Bone marrow (tissue), 2 donors: ENCODE measurements at places on chromosomes 7 and 10.

- DNase-seq, result no peak
These were observed 10.8 kb downstream of the AFAP1L2 start for GRCh38 chr10:114393482-114393881.

- DNase-seq, result no peak
These were observed 833.8 kb downstream of the GRID1 start for GRCh38 chr10:85532773-85533172.

DNA sequence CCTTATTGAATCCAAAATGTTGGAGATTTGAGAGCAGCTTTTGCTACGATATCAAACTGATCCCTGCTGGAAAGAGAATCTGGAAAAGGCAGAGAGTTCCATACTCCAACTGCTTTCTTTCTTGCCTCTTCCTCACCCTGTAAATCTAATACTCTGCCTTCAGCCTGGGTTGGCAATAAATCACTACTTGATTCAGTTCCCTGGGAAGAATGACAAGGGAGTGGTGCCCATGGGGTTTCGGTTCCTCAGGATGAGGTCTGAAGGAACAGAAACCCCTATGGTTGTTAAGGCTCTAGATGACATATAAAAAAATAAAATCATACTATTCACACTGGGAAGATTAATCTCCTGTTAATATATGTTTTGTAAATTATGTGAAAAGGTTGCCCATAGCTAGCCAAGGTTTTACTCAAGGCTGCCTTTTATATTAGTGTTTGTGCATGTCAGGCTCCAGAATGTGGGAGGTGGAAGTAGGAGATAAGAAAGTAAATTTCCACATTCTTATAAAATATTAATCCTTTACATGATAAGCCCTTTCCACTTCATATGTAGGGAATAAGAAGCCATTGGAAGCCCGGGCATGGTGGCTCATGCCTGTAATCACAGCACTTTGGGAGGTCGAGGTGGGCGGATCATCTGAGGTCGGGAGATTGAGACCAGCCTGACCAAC lies 106.2 kb upstream of the CACNA2D1 start:
- DNase-seq, result no peak

DNA sequence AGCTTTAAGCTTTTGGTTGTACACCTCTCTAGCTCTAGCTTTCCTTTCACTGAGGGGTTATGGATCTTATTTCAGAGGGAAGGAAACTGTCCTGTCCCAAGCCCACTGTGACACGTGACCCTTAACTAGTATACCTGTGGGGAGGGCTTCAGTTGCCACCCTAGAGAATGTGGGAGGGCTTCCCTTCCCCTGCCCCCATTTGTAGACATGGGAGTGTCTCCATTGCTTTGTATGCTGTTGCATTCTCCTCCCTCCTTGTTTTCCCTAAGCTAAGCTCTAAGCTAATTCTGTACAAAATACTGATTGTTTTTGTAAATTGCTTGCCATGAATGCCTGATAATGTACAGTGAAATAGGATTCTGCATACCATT lies 11.2 kb downstream of the LUC7L2 start:
- no peak for DNase-seq

GRCh38 chr7:144391823-144392255 lies 11.7 kb downstream of the NOBOX start:
- no peak for DNase-seq

DNA sequence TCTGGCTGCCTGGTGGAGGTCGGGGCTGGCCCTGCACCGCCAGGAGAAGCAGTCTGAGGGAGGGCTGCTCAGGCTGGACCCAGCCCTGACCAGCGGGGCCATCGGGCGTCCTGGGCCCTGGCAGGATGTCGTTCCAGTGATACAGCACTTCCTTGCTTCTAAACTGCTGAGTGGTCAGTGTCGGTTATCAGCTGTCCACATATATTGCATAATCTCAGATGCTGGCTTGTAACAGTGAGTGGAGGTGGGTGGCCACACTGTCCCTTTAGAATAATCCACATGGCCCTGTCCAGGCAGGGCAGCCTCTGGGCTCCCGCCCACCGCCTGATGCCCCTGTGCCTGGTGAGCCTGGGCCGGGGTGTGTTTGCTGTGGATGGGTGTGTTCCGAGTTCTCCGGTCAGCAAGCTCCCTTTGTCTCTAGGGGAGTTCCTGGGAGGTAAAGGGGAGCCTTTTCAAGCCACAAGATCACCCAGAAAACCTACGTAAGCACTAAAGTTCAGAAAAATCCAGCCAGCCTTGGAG lies 86.1 kb downstream of the LHPP start:
- no peak for DNase-seq

DNA sequence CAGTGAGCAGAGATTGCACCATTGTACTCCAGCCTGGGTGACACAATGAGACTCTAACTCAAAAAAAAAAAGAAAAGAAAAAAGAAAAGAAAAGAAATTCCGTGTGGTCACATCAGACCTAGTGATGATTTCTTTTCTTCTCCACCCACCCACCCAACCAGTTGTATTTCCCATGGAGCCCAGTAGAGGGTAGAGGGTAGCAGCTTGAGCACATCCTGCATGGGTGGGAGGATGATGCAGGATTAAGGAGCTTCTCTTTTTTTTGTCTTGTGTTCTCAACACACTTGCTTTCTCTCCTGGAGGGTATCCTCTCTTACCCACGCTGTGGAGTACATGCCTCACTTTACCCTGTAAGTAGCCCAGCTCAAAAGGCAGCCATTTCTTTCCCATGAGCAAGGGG lies 118.6 kb upstream of the CARD11 start:
- no peak for DNase-seq

GRCh38 chr10:90306187-90306586 lies 551.7 kb downstream of the HTR7 start:
- no peak for DNase-seq

- DNase-seq, result no peak
These were observed 642 bp upstream of the COL13A1 start for GRCh38 chr10:69801094-69801433.

DNA sequence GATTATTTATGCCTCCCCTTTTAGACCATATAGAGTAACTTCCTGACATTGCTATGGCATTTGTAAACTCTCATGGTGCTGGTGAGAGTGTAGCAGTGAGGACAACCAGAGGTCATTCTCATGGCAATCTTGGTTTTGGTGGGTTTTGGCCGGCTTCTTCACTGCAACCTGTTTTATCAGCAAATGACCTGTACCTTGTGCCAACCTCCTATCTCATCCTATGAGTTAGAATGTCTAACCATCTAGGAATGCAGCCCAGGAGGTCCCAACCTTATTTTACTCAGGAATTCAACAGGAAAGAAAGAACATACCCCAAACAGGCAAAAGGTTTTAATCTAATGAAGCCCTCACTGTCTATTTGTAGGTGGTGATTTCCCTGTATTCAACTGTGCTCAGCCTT lies 205.4 kb upstream of the YAE1 start:
- no peak for DNase-seq

- no peak for DNase-seq
These were observed 80.0 kb upstream of the FEZF1 start for GRCh38 chr7:122384528-122384927.

GRCh38 chr10:110837418-110838171 lies 34.1 kb upstream of the PDCD4 start:
- no peak for DNase-seq

- peak; percentile 29 for DNase-seq
These were observed 25.0 kb downstream of the RGS10 start for GRCh38 chr10:119517235-119518141.

DNA sequence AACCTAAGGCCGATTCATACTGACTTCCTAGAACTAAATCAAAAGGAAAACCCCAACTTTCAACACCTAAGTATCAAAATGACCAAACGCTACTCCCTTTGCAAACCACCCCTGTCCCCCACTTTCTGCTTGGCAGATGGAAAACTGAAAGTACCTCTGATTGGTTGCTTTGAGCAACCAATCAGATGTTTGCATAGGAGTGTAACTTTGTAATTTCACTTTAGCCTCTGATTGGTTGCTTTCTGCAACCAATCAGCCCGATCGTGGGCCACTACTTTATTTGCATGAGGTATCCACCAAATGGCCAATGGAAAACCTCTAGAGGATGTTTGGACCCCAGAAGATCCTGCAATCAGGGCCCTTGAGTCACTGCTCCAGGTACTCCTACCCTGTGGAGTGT lies 12.3 kb upstream of the SNX10 start:
- DNase-seq, result no peak

- DNase-seq, result no peak
These were observed 23.8 kb upstream of the SEC61G start for GRCh38 chr7:54782829-54783228.

DNA sequence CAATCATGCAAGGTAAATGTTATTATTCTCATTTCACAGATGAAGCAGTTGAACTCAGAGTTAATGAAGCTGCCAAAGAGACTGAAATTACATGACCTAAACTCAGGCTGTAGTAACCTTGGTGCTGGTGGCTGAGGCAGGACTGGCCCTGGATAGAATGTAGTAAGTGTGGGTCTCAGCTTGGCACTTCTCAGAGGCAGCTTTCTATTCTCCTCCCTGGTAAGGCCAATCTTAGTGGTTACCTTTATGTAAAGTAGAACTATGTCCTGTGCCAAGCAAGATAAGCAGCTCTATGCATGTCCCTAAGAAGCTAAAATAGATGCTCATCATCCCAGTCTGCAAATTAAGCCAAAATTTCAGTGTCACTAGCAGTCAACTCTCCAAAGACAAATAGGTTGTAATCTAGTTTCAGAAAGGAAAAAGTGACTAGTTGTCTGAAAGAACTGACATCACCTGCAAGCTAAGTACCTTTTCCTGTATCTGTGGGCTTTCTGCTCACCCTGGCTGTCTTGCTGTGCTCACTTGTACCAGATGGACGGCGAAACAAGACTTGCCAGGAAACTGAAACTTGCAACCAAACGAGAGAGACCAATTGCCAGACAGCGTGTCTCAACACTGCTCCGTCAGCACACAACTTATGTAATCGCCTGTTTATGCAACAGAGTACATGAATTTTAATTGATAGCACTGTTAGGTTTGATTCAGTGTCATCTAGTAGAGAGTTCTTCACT lies 43.7 kb downstream of the CH25H start:
- DNase-seq, result peak; percentile 2

DNA sequence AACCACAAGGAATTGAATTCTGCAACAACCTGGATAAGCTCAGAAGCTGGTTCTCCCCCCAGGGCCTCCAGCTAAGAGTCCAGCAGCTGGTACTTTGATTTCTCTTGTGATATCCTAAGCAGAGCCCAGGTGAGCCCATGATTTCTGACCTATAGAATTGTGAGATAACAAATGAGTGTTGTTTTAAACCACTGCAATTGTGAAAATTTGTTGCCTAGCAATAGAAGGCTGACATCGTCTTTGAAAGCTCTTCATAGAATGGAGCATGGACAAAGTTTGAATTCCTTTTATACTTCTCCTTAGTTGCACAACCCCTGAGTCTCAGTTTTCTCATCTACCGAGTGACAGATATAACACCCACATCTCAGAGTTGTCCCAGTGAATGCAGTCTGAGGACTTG lies 129.9 kb downstream of the TEX36 start:
- DNase-seq, result no peak

- peak; percentile 96 for DNase-seq
These were observed 17.3 kb downstream of the PRSS58 start for GRCh38 chr7:142240546-142240945.

- DNase-seq, result no peak
These were observed 225.8 kb downstream of the ELFN1 start for GRCh38 chr7:1895664-1896515.

DNA sequence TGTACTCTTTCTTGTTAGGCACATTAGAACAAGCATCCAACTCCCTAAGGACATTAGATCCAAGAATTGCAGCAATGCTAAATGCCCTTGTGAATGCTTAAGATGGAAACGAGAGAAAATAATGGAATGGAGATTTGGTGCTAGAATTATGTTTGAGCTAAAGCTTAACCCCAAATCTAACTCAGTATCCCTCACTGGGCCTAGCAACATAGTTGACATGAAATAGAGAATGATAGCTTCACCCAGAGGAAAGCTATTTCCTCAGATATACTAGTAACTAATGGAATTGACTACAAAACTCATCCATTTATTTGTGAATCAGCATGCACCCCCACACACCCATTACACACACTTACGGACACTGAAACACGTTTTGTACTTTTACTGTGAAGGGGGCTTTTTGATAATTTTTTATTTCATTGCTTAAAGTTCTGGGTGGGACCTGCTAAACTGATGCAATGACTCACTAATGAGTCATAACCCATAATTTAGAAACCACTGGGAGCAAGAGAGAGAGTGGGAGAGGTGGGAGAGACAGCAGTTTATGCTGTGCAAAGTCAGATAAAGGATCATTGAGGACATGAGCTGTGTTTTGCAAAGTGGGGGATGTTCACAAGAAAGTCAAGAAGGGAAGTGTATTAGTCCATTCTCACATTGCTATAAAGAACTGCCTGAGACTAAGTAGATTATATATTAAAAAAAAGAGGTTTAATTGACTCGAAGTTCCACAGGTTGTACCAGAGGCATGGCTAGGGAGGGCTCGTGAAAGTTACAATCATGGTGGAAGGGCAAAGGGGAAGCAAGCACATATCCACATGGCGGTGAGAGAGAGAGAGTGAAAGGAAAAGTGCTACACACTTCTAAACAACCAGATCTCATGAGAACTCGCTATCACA lies 382.7 kb downstream of the SFMBT2 start:
- DNase-seq, result no peak

GRCh38 chr7:26862834-26863233 lies 1.6 kb downstream of the SKAP2 start:
- no peak for DNase-seq

GRCh38 chr10:76540786-76541185 lies 1096.8 kb downstream of the KCNMA1 start:
- DNase-seq, result no peak
